ENCODE measurements at places on chromosomes 11 and 22. TPM values are rescaled to one million over a fixed set of nuclear protein-coding genes. Genes with fewer than 3 reads are reported as not detected.

- no peak overlapping the region for H3K27ac ChIP-seq
- no peak overlapping the region for H3K4me3 ChIP-seq
- peaks cover 3% of the 10 kb centered on the region for H3K36me3 ChIP-seq
- no peaks in the 10 kb centered on the region for H3K4me1 ChIP-seq
These were observed 15.0 kb downstream of the VWCE start for GRCh38 chr11:61279934-61280659.

DNA sequence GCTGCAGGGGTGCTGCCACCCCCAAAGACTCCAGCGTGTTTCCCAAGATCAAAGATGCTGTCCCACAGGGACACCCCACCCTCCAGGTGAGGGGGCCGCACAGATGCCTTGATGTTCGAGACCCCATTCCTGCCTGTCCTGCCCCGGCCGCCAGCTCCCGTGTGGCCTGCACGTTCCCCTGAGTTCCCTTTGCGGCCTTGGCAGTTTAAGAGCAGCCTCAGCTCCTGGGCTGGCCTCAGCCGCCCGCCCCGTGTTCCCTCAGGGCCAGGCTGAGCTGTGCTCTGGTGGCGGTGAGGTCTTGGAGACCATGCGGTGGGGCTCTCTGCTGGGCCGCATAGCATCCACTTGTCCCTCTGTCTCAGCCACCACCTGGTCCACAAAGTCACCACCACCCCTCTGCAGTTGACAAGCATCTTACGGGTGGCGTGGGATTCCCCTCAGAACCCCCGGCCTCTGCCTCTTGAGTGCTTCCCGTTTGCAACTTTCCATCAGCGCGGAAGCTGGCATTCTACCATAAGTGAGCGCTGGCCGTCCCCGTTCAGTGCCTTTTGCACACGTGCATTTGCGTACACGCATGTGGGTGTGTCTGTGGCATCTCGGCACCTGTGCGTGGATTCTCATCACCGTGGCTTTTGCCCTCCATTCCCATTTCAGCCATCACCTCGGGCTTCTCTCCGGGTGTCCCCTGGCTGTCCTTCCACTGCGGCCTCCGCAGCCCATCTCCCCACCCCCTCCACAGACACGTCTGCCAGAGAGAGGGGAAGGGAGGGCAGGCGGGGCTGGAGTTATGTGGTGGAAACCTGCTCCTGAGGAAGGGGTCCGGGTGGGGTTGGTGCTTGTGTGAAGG lies 35.9 kb downstream of the CTTN start:
- H3K4me1 ChIP-seq = no peaks in the 10 kb centered on the region
- H3K27ac ChIP-seq = no peak overlapping the region
- no peak overlapping the region for H3K4me3 ChIP-seq

DNA sequence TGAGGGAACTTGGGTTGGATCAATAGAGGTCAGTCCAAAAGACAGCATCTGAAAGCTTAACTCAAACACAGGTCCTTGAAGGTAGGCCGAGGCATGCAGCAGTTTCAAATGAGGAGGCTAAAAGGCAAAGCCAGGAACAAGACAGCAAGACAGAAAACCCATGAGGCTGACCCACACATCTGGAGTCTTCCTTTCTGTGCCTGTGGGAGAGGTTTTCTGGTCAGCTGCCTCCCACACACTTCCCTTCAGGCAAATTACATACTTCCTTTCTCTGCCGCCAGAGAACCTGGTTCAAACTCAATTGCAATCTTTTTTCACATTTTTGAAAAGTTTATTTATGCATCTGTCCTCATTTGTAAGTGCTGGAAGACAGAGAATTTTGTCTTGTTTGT lies 29.8 kb upstream of the CRTAM start:
- H3K4me3 ChIP-seq = no peak overlapping the region
- peaks cover 17% of the 10 kb centered on the region for H3K36me3 ChIP-seq
- no peak for DNase-seq
- H3K27me3 ChIP-seq = peaks cover 2% of the 10 kb centered on the region
- peaks cover 42% of the 10 kb centered on the region for H3K4me1 ChIP-seq
- H3K27ac ChIP-seq = peak overlapping the region; percentile 6

GRCh38 chr22:46072981-46073682 lies 77.2 kb upstream of the PPARA start:
- peaks cover 34% of the 10 kb centered on the region for H3K4me1 ChIP-seq
- no peak for DNase-seq
- H3K27me3 ChIP-seq = no peaks in the 10 kb centered on the region
- H3K36me3 ChIP-seq = peaks cover 5% of the 10 kb centered on the region
- no peak overlapping the region for H3K27ac ChIP-seq

GRCh38 chr11:78080818-78081495 lies 1.3 kb upstream of the NDUFC2 start:
- DNase-seq = no peak
- H3K36me3 ChIP-seq = peaks cover 16% of the 10 kb centered on the region
- H3K27me3 ChIP-seq = no peaks in the 10 kb centered on the region
- H3K4me3 ChIP-seq = peak overlapping the region; percentile 24
- peaks cover 37% of the 10 kb centered on the region for H3K4me1 ChIP-seq
- peak overlapping the region; percentile 43 for H3K27ac ChIP-seq

DNA sequence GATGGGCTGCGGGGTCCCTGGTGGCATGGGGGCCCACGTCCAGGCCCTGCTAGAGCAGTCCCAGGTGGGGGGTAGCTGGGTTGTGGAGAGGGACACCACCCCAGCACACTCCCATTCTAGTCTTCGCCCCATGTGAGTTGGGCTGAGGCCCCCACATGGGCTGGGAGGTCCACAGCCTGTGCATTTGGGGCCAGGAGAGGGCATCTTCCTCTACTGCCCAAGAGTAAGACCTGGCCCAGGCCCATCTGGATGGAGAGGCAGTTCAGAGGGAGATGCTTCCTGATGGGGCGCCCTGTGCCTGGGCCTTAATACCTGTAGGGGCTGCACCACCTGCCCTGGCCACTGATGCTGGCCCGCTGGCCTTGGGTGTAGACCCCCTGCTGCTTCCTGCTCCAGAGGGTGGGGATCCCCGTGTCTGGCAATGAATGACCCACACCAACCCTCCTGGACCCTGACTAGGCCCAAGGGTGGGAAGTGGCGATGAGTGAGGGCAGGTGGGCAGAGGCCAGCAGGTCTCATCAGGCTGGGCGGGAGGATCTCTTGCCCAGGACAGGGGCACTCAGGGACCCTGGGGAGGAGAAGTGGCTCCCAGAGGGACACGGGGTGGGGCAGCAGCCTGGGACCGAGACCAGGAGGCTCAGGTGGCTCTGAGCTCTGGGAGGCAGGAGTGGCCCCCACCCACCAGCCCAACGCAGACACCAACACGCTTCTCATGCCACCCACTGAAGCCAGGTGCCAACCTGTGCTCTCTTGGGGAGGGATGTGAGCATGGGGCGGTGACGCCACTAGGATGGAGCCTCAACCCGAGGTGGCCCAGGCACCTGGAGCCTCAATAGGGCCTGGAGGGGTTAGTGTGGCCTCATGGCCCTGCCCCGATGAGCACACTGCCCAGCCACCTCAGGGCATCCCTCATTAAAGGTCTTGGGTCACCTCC lies 17.4 kb upstream of the GNB1L start:
- no peaks in the 10 kb centered on the region for H3K36me3 ChIP-seq
- H3K27ac ChIP-seq = no peak overlapping the region
- peaks cover 3% of the 10 kb centered on the region for H3K4me1 ChIP-seq
- no peak overlapping the region for H3K4me3 ChIP-seq

- H3K4me3 ChIP-seq = no peak overlapping the region
- H3K27ac ChIP-seq = no peak overlapping the region
- peaks cover 23% of the 10 kb centered on the region for H3K36me3 ChIP-seq
These were observed 33.9 kb upstream of the CLTCL1 start for GRCh38 chr22:19325296-19325948.

DNA sequence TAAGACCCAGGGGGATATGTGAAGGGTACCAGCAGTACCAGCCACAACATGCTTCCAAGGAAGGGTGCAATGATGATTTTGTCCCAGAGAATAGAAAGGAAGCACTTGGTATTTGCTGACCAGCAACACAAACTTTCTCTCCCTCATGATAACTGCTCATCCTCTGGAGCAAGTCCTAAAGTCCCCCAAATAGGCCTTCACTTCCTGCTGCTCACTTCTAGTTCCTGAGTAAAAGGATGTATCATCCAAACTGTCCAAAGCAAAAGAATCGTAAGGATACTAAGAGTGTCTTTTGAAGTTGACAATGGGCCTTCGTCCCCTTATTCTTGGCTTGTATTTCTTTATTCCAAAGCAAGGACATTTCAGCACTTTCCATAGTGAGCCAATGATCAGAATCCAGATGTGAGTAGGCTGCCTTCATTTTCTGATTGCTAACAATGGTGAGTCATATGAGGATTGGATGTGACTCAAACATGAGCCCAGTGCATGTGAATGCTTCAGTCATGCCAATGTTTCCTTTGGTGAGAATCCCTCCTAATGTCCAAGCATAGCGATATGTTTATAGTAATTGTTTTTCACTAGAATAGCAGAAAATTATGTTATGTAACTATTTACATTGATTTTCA lies 243.4 kb upstream of the POU2AF2 start:
- no peaks in the 10 kb centered on the region for H3K36me3 ChIP-seq
- H3K4me1 ChIP-seq = no peaks in the 10 kb centered on the region
- peaks cover under 1% of the 10 kb centered on the region for H3K27me3 ChIP-seq
- H3K4me3 ChIP-seq = no peak overlapping the region

DNA sequence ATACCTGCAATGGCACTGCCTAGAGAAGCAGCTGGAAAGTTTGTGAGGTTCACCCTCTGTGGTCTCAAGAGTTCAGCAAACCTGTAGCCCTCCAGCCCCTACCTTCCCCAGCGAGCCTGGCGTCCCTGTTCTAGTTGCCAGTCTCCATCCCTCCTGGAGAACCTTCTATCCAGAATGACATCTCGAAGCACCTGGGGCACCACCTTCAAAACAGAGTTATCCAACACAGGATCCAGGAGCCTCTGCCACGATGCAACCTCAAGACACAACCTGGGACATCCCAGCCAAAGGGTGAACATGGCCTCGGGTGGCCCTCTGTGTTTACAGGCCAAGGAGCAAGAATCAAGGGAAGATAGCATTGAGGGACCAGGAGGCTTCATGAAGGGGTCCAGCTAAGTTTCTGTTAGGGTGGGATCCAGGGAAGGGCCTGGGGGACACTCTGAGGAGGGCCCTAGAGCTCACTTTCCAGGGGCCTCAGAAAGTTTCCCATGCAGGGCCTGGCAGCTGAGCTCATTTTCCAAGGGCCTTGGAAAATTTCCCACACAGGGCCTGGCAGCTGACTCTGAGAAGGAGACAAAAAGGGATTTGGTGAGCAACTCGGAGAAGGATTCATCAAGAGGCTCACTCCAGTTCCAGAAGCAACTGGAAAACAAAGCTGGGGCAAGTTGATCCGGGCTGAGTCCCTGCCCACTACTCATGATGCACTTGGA lies 36.9 kb upstream of the SYT13 start:
- no peaks in the 10 kb centered on the region for H3K36me3 ChIP-seq
- H3K27ac ChIP-seq = no peak overlapping the region
- DNase-seq = no peak
- H3K27me3 ChIP-seq = peaks cover 9% of the 10 kb centered on the region
- no peak overlapping the region for H3K4me3 ChIP-seq

GRCh38 chr11:67301313-67301921 lies 1.9 kb upstream of the SSH3 start:
- H3K4me3 ChIP-seq = no peak overlapping the region
- no peak overlapping the region for H3K27ac ChIP-seq
- no peak for DNase-seq

GRCh38 chr11:36699271-36699670 lies 101.2 kb upstream of the RAG2 start:
- H3K4me3 ChIP-seq = no peak overlapping the region
- no peak for DNase-seq
- H3K27ac ChIP-seq = no peak overlapping the region
- H3K27me3 ChIP-seq = peaks cover 17% of the 10 kb centered on the region
- no peaks in the 10 kb centered on the region for H3K36me3 ChIP-seq
- H3K4me1 ChIP-seq = peaks cover 4% of the 10 kb centered on the region

DNA sequence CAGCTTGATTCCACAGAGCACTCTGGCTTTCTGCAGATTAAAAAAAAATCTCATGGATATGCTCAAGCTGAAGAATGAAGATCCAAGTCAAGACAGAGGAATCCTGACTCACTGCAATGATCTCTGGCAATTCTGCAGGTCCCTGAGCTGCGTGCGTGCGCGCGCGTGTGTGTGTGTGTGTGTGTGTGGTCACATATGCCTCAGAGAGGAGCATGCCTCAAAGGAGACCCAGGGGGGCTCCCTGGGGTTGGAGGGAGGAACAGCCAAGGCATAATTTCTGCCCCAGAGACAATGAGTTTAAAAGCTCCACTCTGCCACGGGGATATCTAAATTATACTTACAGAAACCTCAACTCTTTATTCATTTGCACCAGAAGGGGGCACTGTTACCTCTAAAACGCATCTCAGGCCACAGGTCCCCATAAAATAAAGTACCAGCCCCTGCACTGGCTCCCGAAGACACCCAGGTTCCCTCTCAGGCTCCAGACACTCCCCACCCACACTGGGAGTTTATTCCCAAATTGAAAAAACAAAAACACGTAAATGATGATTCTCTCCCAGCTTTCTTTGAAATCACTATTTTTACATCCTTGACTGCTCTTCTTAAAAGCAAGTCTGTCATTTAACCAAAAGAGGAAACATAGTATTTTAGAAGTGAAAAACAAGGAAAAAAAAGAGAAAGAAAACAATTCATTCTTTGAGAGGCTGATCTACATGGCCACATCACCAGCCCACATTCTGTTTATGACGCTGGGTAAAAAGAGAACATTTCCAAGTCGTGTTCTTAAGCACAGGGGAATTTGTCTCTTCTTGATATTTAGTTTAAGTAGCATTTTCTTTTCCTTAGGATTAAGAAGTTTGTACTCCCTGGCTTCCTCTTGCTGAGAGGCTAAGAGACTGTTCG lies 401.0 kb downstream of the LARGE1 start:
- H3K4me1 ChIP-seq = no peaks in the 10 kb centered on the region
- no peaks in the 10 kb centered on the region for H3K36me3 ChIP-seq
- no peak overlapping the region for H3K27ac ChIP-seq
- no peak overlapping the region for H3K4me3 ChIP-seq

GRCh38 chr11:111589886-111590499 lies 12.3 kb upstream of the SIK2 start:
- H3K27ac ChIP-seq = no peak overlapping the region
- DNase-seq = no peak
- no peaks in the 10 kb centered on the region for H3K36me3 ChIP-seq
- H3K27me3 ChIP-seq = peaks cover 9% of the 10 kb centered on the region

DNA sequence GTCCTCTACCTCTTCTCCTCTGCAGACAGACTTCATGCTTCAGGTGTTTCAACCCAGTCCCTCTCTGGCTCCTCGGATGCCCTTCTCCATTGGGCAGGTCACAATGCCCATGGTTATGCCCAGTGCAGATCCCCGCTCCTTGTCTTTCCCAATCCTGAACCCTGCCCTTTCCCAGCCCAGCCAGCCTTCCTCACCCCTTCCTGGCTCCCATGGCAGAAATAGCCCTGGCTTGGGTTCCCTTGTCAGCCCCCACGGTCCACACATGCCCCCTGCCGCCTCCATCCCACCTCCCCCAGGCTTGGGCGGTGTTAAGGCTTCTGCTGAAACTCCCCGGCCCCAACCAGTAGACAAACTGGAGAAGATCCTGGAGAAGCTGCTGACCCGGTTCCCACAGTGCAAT lies 9.3 kb upstream of the BACE1-AS start:
- H3K4me1 ChIP-seq = peaks cover 13% of the 10 kb centered on the region
- H3K36me3 ChIP-seq = peaks cover 32% of the 10 kb centered on the region
- no peak overlapping the region for H3K27ac ChIP-seq

- no peak overlapping the region for H3K27ac ChIP-seq
- H3K36me3 ChIP-seq = peaks cover 14% of the 10 kb centered on the region
- no peaks in the 10 kb centered on the region for H3K4me1 ChIP-seq
These were observed 19.2 kb downstream of the MICALL1 start for GRCh38 chr22:37925330-37925729.

JAML gene
- total RNA-seq = 377 TPM

EED gene
- 182 TPM for total RNA-seq

RNF141 gene
- total RNA-seq = 13.2 TPM

C11orf16 gene
- not detected for total RNA-seq

GGT1 gene
- total RNA-seq = 46.2 TPM

VSIG10L2 gene
- total RNA-seq = not detected

MRGPRX3 gene
- total RNA-seq = not detected

SDHAF2 gene
- 41.6 TPM for total RNA-seq

MEN1 gene
- total RNA-seq = 47.2 TPM

Data from activated T-helper 2 cell treated with anti-CD3 and anti-CD28 coated beads, Interferon-gamma antibody, Interleukin-2, Interleukin-4, amounts not matched to agents 10 μg/mL and 5 μg/mL and 100 μg/mL, durations not matched to agents 14 hours and 24 hours and 36 hours (primary cell).